ENCODE measurements at places on chromosomes 16 and 17. TPM values are rescaled to one million over a fixed set of nuclear protein-coding genes. Genes with fewer than 3 reads are reported as not detected.
A peak's percentile ranks its signal among the peaks of the same experiment; 100 is the strongest.

DNA sequence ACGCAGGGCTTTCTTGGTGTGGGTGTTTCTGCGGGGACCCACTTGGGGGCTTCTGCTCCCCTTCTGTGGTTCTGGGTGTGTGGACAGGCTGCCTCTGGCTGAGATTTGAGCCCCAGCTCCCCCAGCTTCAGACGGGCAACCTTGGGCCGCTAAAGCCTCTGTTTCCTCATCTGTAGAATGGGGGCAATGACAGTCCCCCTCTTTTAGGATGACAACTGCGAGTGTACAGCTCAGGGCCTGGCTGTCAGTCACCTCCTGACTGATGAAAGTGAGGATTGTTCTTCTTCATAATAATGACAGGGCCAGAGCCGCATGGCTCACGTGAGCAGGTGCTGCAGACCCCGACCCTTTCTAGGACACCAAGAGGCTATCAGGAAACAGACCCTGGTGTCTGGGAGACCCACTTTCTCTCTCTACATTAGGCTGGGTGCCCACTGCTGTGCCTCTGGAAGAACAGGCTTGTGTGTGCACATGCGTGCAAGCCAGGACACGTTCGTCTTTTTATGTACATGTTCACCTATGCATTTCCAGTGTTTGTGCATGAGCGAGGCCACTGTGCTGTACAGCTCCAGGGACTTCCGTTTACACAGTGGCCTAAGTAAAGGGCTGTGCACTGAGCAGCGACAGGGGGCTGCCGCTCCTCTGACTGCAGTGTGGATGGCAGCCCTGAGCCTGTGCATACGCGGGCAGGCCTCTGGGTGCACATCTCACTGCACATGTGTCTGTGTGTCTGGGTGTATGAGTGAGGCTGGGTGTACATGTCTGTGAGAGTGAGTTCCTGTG, 4.6 kb downstream of the SPNS3 start:
- DNase-seq: no peak
- H3K4me1 ChIP-seq: no peaks in the 10 kb centered on the region
- H3K27ac ChIP-seq: no peak overlapping the region
- no peaks in the 10 kb centered on the region for H3K36me3 ChIP-seq
- peaks cover 9% of the 10 kb centered on the region for H3K27me3 ChIP-seq

DNA sequence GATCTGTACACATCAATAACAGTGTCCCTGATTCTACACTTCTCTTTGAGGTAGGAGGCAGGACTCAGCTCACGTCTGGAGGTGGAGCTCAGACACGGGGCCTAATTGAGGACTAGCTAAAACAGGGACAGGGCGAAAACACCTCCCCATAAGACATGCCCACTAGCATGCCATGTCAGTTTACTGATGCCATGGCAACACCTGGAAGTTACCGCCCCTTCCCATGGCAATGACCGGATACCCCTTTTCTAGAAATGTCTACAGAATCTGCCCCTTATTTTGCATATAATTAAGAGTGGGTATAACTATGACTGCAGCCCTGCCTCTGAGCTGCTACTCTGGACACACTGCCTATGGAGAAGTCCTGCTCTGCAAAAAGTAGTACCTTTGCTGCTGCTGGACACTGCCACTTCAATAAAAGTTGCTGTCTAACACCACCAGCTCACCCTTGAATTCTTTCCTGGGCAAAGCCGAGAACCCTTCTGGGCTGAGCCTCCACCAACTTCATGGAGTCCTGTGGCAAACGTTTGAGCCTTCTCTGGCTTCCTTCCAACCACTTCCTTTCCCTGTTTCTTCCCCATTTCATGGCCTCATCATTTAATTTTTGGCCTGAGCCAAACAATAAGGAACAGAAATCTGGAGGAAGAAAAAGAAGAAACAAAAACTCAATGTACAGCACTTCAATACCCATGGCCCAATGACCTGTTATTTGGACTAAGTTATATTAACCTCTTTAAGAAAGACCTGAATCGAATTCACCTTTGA, 21.0 kb downstream of the PHB1 start:
- H3K4me3 ChIP-seq: no peak overlapping the region
- no peaks in the 10 kb centered on the region for H3K36me3 ChIP-seq
- no peaks in the 10 kb centered on the region for H3K4me1 ChIP-seq
- no peak overlapping the region for H3K27ac ChIP-seq
- DNase-seq: no peak

DNA sequence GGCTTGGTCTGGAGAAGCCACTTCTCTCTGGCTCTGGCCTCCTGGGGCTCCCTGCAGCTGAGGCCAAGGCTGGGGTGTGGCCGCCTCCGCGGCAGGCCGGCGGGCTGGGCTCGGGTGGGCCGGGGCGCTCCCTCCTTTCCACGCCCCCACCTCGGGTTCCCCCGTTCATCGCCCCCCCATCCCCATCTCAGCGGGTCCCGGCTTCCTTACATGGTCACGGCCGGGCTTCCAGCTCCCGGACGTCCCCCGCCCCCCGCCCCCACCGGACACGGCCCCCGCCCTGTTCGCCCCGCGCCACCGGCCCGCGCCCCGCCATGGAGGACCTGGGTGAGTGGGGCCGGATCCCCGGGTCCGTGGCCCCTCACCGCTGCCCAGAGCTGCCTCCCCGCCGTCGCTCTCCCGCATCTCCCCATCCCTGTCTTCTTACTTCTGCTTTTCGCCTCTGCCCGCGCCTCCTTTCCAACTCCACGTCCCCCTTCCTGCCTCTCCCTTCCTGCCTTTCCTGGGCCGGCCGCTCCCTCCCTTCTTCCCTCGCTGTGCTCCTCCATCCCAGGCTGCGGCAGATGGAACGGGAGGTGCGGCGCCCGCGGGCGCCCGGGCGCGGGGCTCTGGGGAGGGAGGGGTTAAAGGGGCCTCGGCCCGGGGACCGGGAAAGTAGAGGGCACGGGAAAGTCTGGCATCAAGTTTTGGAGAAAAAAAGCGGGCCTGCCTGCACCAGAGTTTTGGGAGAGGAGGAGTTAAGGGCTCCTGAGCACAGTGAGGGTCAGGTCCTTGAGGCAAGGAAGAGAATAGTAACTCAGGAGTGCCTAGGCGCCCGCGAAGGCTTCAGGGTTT, at the start of gene TGFB1I1:
TGFB1I1 (plus strand) TSS at position 278 of the 834 bp plus-strand sequence; CDS start at position 315, 37 bp downstream.
- H3K27ac ChIP-seq: no peak within 1 kb of the TSS
- H3K27me3 ChIP-seq: peaks cover 60% of the 10 kb centered on the region
- peaks cover 11% of the 10 kb centered on the region for H3K4me1 ChIP-seq
- H3K4me3 ChIP-seq: peak within 1 kb of the TSS; percentile 68

GRCh38 chr16:6663668-6664067, 669.0 kb upstream of the RBFOX1 start:
- no peaks in the 10 kb centered on the region for H3K36me3 ChIP-seq
- no peak overlapping the region for H3K27ac ChIP-seq

DNA sequence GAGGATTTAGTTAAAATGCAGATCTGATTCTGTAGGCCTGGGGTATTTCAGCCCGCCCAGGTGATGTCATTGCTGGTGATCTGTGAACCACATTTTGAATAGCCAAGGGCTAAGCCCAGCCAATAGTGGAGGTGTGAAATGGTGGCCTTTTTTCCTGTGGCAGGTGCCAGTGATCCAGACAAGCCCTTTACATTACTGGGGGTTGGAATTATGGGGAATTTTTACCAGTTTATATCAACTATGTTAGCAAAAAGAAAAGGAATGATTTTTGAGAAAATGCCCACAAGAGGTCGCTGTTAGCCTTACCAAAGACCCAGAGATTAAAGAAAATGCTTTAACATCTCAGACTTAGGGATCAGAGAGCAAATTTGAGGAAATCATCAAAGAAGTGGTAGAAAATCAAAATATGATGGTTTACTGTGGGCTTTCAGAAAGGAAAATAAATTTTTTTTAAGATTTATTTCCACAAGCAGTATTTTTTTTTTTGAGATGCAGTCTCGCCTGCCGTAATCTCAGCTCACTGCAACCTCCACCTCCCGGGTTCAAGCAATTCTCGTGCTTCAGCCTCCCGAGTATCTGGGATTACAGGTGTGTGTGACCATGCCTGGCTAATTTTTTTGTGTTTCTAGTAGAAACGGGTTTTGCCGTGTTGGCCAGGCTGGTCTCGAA, 3.9 kb downstream of the VPS35L start:
- peaks cover 6% of the 10 kb centered on the region for H3K4me1 ChIP-seq
- no peaks in the 10 kb centered on the region for H3K27me3 ChIP-seq
- peak overlapping the region; percentile 45 for H3K27ac ChIP-seq
- no peak overlapping the region for H3K4me3 ChIP-seq
- no peak for DNase-seq

- no peak overlapping the region for H3K27ac ChIP-seq
- no peak for DNase-seq
- no peaks in the 10 kb centered on the region for H3K36me3 ChIP-seq
- no peaks in the 10 kb centered on the region for H3K4me1 ChIP-seq
Observed at GRCh38 chr17:36877771-36878170, 59.5 kb upstream of the LHX1 start.

GRCh38 chr17:30321314-30321713, 12.5 kb downstream of the TMIGD1 start:
- no peak for DNase-seq
- H3K27ac ChIP-seq: peak overlapping the region; percentile 4
- peaks cover 20% of the 10 kb centered on the region for H3K27me3 ChIP-seq

DNA sequence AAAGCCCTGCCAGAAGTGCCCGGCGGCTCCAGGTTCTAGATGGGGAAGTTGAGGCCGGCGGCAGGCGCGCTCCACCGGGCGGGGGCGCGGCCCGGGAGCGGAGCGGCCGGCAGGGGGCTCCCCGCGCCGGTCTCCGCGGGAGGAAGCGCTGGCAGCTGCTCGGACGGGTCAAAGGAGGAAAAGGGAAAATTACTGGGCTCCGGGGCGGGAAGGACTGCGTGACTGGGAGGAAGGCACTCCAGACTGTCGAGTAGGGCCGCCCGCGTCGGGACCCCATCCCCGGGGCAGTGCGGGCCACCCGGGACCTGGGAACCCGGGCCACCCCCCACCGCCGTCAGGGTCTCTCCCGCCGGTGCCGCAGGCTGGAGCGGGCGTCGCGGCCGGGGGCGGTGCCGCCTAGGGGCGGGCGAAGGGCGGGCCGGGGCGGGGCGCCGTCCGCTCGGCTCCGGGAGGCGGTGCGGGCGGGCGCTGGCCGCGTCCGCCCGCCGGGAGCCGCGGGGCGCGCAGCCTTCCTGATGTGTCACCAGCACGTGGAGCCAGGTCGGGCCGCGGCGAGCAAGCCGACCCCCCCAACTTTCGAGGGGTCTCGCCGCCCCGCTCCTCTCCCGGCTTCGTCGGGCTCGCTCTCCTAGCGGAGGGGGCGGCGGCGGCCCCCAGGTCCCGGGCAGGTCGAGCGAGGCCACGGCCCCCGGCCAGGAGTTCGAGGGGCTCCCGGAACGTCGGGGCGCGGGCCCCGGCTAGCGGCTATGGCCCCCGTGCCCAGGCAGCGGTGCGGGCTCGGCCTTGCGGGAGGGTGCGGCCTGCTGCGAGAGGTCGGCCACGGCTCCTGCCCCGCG, 167.5 kb downstream of the RAB11FIP4 start:
- peak overlapping the region; percentile 74 for H3K27ac ChIP-seq
- peak; percentile 47 for DNase-seq
- peaks cover 29% of the 10 kb centered on the region for H3K27me3 ChIP-seq
- H3K4me3 ChIP-seq: peak overlapping the region; percentile 69
- H3K4me1 ChIP-seq: peaks cover 29% of the 10 kb centered on the region

DNA sequence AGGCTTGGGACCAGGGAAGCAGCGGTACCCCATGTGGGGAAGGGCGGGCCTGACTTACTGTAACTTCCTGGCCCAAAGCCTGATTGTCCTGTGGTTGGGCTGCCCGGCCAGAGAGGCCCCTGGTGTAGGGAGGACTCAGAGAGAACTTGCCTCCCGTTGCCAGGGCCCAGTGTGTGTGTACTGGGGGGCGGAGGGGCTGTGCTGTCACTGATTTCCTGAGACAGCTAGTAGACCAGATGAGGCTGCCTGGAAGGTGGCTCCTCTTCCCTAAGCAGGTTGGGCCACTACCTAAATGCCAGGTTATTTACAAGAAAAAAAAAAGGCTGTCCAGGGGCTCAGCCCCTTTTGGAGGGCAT, 16.7 kb downstream of the SOCS3 start:
- H3K27me3 ChIP-seq: peaks cover 39% of the 10 kb centered on the region
- H3K36me3 ChIP-seq: no peaks in the 10 kb centered on the region
- no peak for DNase-seq
- H3K27ac ChIP-seq: no peak overlapping the region

DNA sequence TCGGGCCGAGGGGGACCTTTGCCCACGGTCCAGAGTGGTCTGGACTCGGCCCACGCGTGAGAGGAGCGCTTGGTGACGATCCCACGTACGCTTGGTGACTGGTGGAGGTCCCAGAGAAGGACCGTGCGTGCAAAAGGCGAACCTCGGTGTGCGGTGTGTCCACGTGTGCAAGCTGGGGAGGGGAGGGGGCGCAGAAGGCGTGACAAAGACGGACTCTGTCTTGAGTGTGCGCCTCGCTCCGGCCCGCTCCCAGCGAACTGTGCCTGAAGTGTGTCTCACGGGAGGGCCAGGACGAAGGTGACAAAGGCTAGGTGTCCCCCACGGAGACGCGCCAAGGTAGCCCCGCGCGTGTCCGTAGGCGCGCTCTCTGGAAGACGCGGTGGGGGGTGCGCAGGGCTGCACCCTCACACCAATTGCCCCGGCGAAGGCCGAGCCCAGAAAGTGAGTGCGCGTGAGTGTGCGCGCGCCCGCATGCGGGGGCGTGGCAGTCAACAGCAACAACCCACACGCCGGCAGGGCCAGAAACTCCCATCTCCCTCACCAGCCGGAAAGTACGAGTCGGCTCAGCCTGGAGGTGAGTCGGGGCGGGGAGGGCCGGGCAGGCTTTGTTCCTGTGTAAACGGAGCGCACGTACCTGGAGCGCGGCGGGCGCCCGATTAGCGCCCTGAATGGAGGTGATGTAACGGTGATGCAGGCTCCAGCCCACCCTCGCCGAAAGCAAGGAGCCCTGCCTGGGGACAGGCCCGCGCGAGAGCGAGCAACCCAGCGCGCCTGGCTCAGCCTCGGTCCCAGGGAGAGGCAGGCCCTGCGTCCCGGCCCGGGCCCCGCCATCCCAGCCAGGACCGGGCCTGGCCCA, at the start of gene GPRC5C:
GPRC5C (plus strand) TSS at position 521 of the 856 bp plus-strand sequence. CDS start 7,689 bp downstream, outside the sequence.
- H3K27ac ChIP-seq: peak within 1 kb of the TSS; percentile 100
- peaks cover 56% of the 10 kb centered on the region for H3K4me1 ChIP-seq
- no peaks in the 10 kb centered on the region for H3K27me3 ChIP-seq

KRT33B gene
- not detected for total RNA-seq

NACA2 gene
- not detected for total RNA-seq

ABCC11 gene
- 0.91 TPM for total RNA-seq

TP53TG3 gene
- not detected for total RNA-seq

USP6 gene
- 0.80 TPM for total RNA-seq

ABCA6 gene
- total RNA-seq: 0.31 TPM

CHP2 gene
- not detected for total RNA-seq

TVP23A gene
- total RNA-seq: 8.5 TPM

FAAP100 gene
- 47.7 TPM for total RNA-seq

STX4 gene
- total RNA-seq: 50.3 TPM

TAC4 gene
- total RNA-seq: not detected

DNAH9 gene
- 1.5 TPM for total RNA-seq

All from progenitor cell of endocrine pancreas (in vitro differentiated cells).